Pons (tissue), 1 donor: ENCODE measurements at places on chromosomes 5 and 9.
A peak's percentile ranks its signal among the peaks of the same experiment; 100 is the strongest.

DNA sequence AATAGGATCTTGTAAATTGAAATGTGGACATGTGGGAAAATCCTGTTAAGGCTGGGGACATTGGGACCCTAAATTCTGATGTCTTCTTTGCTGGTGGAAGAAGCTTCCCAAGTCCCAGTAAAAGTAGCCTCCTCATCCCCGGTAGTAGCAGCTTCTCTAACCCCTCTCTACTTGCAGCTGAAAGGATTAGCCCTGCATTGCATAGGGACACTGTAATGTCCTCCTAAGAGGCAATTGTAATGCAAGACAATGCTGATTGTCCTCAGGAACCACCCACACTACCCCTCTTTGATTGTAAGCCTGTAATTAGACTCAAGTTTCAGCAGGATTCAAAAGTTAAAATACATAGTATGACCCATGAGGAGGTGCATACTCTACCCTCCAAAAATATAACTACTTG, 1938.4 kb upstream of the C9orf72 start:
- peak; percentile 80 for DNase-seq

GRCh38 chr5:32572778-32573480, 12.4 kb upstream of the SUB1 start:
- DNase-seq = no peak

- no peak for DNase-seq
Measured at GRCh38 chr5:81519217-81519905, 125.4 kb upstream of the ACOT12 start.

- DNase-seq = no peak
Measured at GRCh38 chr9:36158122-36158521, 11.1 kb upstream of the CCIN start.

GRCh38 chr5:172008111-172008455, 1.6 kb upstream of the FBXW11 start:
- DNase-seq = no peak

- peak; percentile 16 for DNase-seq
Measured at GRCh38 chr9:108775901-108776306, 79.9 kb downstream of the ACTL7B start.

GRCh38 chr9:70554881-70555280, 140.4 kb upstream of the KLF9 start:
- DNase-seq = no peak

DNA sequence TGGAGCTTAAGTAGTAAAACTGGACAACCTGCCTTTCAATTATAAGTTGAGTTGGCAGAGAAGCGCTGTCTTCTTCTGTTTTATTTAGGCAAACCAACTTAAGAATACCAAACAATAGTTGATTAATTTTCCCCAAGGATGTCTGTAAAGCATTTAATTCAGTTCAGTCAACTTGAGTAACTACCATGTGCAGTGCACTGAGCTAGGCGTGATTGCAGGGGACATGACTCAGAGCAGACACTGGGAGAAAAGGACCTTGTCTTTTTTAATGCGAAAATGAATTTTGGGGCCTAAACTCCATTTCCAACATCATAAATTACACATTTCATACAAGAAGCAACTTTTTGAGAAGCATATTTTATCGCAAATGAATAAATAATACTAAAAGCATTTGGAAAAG, 66.3 kb downstream of the FBXL7 start:
- DNase-seq = no peak

DNA sequence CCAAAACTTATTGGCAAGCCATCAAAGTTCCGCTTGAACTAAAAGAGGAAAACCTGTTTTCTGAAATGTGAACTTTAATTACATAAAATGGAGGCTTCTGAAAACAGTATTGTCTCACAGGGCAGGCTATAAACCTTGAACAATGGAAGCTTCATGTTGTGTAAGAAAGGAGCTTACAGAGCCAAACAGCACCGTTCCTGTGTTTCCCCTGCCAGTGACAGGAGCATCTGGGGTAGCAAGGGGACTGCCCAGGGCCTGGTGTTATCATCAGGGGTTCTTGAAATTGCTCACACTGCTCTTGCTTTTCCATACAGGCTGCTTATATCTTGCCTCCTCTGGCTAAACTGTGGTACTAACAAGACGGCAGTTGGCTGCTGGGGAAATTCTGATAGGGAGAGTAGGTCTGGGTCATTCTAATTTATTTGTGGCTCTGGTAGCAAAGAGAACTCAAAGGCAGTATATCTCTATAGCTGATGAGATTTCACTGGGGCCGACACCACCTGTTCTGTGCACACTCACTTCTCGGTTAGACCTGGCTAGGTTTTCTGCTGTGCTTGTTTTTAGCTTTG, 40.4 kb downstream of the BASP1 start:
- DNase-seq = no peak

- DNase-seq = peak; percentile 37
Measured at GRCh38 chr9:107866711-107867311, 377.2 kb upstream of the KLF4 start.

- DNase-seq = no peak
Measured at GRCh38 chr5:131965826-131966415, 20.5 kb upstream of the MEIKIN start.

- no peak for DNase-seq
Measured at GRCh38 chr5:7823594-7823993, 27.3 kb downstream of the CFAP90 start.
